Stimulated activated CD4-positive, alpha-beta T cell treated with anti-CD3 and anti-CD28 coated beads, Interleukin-1b, Interleukin-23, amount 100 ng/mL, for 48 hours (primary cell): ENCODE measurements at places on chromosomes 2 and 18.

- DNase-seq: no peak
Measured at GRCh38 chr2:232857158-232857563, 12.9 kb upstream of the SNORC start.

DNA sequence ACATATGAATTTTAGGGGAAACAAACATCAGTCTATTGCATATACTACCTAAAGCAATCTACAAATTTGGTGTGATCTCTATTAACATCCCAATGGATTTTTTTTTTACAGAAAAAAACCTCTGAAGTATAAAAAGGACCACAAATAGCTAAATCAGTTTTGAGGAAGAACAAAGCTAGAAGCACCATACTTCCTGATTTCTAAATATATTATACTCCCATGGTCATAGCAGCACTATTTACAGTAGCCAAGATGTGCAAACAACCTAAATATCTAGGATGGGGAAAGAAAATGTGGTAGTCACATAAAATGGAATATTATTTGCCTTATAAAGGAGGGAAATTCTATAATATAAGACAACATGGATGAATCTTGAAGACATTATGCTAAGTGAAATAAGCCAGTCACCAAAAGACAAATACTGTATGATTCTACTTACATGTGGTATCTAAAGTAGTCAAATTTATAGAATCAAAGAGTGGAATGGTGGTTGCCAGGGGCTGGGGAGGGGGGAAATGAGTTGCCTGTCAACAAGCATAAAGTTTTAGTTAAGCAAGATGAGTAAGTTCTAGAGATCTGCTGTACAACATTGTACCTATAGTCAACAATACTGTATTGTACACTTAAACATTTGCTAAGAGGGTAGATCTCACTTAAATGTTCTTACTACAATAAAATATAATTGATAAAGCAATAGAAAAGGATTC lies 17.6 kb upstream of the CASP8 start:
- no peak for DNase-seq

GRCh38 chr2:109636317-109636716 lies 22.2 kb downstream of the SOWAHC start:
- no peak for DNase-seq

DNA sequence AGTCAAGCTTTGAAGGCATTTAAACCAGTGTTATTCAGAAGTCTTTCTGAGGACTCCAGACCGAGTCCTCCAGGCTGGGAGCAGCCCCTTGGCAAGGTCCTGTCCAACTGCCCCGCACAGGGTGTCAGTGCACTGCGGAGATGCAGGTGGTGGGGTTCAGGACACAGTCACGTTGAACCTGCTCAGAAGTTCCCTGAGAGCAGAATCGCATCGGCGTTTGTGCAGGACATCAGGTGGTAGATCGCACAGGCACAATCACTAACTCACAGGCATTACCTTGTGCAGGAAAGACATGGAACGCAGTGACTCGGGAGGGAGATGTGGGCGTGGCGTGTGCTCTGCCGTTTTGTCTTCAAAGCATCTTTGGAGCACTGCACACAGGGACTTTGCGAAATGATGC lies 10.4 kb downstream of the COPS9 start:
- DNase-seq: no peak

GRCh38 chr2:99488539-99489062 lies 1.2 kb downstream of the REV1 start:
- DNase-seq: no peak

DNA sequence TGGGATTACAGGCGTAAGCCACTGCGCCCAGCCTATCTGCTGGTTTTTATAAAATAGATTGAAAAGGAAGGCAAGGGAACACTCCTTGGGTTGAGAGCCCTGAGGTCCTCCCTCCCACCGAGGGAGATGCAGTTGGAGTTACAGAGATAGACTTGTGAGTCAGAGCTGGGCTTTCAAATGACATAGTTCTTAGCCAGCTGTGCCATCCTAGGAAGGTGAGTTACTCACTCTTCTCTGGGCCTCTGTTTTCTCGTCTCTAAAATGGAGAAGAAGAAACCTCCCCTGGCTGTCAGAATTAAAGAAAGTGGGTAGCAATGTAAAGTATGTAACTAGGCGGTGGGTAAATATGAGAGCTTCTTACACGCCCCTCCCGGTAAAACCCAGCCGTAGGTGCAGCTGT lies 2.4 kb downstream of the LRRFIP1 start:
- DNase-seq: no peak

DNA sequence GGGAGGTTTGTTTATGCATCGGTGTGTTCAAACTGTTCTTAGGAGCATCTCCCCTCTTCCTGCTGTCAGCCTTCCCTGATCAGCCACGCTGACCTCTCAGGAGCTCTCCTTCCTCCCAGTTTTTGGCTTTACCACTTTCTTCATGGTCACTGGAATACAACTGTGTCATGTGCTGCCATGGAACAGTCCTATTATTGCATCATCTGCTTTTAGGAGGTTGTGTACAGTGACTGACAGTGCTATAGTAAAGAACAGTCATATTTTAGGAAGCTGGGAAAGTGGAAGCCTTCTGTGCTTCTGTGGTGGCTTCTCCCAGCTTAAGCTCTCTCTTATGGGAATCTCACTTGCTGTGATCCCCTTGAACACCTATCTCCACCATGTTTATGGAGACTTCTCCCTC lies 165.5 kb downstream of the TPGS2 start:
- no peak for DNase-seq

DNA sequence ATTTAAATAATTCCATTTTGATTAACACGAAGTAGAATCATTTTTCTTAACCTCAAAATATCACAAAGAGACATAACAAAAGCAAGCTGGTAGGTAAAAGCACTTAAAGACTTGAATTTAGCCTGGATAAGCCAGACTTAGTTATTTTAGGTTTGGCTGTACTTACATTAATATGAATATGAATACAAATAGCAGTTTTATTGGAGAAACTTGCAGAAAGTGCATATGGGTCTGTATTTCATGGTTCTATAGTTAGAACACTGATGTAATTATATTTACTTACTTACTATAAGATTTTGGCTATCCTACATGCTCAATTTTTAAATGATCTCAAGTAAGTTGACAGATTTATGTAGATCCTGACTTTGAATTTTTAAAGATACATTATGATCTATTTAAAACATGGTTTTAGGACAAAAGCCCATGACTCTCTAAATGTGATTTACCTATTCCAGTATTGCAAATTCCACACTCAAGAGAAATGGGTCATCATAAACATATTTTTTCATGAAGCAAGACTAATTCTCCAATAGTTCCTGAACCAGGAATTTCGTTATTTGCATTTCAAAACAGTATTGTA lies 1575.4 kb upstream of the NXPH2 start:
- DNase-seq: no peak

GRCh38 chr2:144780983-144781382 lies 261.1 kb upstream of the ZEB2 start:
- no peak for DNase-seq

DNA sequence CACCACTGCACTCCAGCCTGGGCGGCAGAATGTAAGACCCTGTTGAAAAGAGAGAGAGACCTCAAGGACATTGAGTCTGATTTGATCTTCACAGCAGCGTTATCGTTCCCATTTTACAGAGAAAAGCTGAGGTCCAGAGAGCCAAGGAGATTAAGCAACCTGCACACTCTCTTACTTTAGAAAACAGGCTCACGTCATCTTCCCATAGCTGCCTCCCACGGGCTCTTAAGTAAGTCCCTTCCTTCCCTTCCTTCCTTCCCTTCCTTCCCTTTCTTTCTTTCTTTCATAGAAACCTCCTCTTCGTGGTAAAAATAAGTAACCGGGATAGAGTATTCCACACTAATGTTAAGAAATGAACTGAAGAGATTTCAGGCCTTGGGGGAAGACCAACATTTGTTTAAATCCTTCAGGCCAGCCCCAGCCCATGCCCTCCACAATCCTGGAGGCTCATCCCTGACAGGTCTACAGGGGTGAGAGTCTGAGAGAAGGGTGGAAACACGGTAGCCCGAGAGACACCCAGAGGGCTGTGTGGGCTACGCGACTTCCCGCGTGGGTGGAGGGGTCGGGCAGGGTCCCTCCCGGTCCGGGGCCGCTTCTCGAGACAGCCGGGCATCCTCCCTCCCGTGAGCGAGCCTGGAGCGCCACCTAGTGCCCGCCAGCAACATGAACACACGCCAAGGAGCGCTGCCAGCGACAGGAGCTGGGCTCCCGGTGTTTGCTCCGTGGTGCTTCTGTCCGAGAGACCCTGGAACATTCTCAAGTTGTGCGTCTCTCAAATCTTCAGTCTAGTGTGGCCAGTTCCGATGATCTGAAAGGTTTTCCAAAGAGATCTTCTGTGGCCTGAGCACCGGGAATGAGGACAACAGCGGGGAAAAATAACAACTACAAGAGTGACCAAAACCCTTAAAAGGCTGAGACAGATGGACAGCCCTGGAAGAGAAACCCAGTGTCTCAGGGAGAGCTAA lies 160.3 kb downstream of the INO80D start:
- DNase-seq: peak; percentile 70

GRCh38 chr2:177242121-177242987 lies 22.2 kb downstream of the NFE2L2 start:
- no peak for DNase-seq

DNA sequence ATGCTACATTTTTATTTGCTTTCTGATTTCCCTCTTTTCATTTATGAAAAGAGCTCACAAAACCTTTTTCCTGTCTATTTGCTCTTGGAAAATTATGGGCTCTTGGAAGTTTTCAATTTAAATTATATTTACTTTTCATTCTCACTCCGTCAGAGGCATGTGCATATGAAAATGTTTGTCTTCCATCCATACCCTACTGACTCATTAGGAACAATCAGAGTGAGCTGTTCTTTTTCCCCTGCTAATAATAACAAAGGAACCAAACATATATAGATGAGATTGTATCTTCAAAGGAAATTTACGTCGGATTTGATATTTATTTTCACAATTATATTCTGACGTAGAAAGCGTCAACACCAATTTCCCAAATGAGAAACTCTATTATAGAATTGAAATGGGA lies 1101.2 kb downstream of the TSN start:
- no peak for DNase-seq

DNA sequence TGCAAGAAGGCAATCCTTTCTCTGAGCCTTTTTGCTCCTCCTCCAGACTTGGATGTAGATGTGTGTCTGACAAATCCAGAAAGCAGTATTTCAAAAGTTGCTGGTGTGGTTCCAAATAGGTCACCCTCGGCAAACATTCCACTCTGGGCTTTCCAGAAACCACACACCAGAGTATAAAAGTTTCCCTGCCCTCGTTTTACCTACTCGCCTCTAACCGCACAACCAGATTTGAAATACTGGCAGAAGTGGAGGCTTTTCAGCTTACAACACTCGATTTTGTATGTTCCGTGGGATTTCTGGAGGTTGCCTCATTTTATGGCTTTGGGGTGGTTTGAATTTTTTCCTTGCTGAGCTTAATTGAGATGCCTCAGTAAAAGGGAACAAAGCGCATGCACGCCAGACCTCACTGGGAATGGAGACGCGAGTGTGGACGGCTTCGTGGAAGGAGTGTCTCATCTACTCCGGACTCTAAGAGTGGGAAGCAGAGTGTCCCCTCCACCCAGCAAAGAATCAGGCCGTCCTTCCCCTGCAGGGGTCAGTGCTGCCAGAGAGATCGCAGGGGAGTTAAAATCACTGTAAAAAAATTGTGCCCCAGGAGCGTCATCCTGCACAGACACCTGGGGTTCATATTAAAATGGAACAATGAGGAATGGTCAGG lies 44.0 kb upstream of the RPL31 start:
- DNase-seq: no peak

GRCh38 chr2:171430516-171431410 lies 3.0 kb downstream of the METTL8 start:
- DNase-seq: no peak

DNA sequence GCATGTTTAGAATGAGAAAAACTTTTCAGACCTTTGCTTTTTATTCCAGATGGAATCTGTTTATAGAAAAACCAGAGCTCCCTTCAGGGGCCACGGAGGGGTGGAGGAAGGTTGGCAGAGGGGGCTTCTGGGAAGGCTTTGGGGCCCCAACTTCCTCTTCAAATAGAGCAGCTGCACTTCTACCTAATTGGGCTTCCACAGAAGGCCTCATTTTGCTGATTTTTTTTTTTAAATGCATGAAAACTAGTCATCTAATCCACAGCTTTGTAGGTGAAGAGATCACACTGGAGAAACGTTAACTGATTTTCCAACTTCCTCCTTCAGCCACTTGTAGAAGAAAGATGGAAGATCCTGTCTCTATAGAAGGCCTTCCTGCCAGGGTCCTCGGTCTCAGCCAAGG lies 181.8 kb downstream of the BCL11A start:
- no peak for DNase-seq

DNA sequence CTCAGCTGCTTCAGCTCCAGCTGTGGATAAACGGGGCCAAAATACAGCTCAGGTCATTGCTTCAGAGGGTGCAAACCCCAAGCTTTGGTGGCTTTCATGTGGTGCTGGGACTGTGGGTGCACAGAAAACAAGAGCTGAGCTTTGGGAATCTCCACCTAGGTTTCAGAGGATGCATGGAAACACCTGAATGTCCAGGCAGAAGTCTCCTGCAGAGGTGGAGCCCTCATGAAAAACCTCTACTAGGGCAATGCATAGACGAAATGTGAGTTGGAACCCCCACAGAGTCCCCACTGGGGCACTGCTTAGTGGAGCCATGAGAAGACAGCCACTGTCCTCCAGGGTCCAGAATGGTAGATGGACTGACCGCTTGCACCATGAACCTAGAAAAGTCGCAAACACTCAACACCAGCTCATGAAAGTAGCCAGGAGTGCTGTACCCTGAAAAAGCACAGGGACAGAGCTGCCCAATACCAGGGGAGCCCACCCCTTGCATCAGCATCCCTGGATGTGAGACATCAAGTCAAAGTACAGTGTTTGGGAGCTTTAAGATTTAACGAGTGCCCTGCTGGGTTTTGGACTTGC lies 147.9 kb upstream of the SOX11 start:
- DNase-seq: no peak

DNA sequence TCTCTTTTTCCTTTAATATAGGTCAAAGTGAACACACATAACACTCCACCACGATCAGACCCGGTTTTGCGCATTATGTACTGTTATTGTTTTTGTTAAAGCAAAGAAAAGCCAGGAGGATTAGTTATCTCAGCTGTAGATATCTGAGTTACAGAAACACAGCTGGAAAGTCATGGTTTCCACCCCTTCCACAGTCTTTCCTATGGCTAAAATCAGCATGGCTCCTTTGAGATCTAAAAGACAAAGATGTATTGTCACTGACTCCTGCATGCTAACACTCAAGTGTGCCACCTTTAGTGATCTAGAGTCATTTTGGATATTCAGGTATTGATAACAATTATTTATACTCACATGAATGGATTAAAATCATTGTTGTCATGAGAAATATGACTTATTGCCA lies 260.0 kb downstream of the FIGN start:
- DNase-seq: no peak

DNA sequence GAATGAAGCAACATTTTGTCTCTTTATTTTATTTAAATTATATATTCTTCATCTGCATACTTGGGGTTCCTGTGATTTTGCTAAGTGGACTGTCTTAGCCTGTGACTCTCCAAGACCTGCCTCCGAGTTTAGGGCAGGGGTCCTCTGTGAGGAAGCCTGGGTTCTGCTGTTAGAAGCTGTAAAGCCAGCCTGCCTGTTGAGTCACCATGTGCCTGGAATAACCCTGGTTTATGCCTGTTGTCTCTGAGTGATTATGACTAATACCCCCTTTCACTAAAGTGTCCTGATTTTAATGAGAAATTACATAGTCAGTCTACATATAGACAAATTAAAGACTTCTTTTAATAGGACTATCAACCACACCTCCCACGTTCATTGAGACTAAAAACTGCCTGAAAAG lies 369.1 kb downstream of the ZNF521 start:
- no peak for DNase-seq

- no peak for DNase-seq
Measured at GRCh38 chr18:2970344-2970743, 42.6 kb downstream of the LPIN2 start.

- DNase-seq: no peak
Measured at GRCh38 chr2:11234309-11234708, 79.0 kb downstream of the SLC66A3 start.
